ENCODE measurements at places on chromosomes 16 and 17. TPM values are rescaled to one million over a fixed set of nuclear protein-coding genes. Genes with fewer than 3 reads are reported as not detected.

Gene SULT1A1
- total RNA-seq, result 10.2 TPM

Gene ST6GALNAC2
- total RNA-seq, result 8.6 TPM

Gene CCDC78
- not detected for total RNA-seq

Gene MED1
- 18.3 TPM for total RNA-seq

Gene CD300LG
- 5.3 TPM for total RNA-seq

Gene KRTAP17-1
- total RNA-seq, result not detected

- DNase-seq, result no peak
Observed at GRCh38 chr17:4999430-5000093, 1.8 kb downstream of the KIF1C start.

- DNase-seq, result no peak
Observed at GRCh38 chr16:83648347-83648746, 159.4 kb upstream of the HSBP1 start.

DNA sequence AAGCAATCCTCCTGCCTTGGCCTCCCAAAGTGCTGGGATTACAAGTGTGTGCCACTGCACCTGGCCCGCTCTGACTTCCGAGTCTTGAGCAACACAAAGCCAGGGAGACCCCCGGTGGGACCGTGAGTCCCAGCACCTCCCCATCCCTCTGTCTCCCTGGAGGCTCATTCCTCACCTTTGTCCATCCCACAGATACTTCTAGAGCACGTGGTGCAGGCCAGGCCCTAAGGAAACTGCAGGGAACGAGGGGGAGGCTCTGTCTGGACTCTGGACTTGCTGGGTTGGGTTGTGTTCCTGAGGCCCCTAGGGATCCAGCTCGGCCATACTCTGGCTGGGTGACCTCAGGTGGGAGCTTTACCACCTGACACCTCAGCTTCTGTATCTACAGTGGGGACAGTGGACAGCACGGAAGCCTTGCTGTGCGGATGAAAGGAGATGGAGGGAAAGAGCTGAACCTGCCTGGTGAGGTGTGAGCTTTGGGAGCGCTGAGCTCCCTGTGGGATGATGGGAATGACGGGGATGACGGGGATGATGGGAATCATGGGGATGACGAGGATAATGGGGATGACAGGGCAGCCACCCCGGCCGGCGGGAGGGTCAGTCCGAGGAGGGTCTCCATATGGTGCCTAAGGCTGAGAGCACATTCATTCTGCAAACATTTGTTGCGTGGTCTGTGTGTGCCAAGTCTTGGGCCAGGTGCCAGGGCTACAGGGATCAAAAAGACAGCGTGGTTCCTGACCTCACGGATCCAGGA is 26.6 kb downstream of the C16orf74 start:
- no peak for DNase-seq

DNA sequence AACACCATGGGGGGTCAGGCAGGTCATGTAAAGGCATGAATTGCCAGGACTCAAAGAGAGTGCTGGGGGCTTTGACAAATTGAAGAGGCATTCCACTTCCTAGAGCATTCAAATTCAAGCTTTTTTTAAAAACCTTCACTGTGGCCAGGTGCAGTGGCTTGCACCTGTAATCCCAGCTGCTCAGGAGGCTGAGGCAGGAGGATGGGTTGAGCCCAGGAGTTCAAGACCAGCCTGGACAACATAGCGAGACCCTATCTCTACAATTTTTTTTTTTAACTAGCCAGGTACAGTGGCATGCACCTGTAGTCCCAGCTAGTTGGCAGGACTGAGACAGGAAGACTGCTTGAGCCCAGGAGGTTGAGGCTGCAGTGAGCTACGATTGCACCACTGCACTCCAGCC is 17.2 kb downstream of the ABCC12 start:
- no peak for DNase-seq

DNA sequence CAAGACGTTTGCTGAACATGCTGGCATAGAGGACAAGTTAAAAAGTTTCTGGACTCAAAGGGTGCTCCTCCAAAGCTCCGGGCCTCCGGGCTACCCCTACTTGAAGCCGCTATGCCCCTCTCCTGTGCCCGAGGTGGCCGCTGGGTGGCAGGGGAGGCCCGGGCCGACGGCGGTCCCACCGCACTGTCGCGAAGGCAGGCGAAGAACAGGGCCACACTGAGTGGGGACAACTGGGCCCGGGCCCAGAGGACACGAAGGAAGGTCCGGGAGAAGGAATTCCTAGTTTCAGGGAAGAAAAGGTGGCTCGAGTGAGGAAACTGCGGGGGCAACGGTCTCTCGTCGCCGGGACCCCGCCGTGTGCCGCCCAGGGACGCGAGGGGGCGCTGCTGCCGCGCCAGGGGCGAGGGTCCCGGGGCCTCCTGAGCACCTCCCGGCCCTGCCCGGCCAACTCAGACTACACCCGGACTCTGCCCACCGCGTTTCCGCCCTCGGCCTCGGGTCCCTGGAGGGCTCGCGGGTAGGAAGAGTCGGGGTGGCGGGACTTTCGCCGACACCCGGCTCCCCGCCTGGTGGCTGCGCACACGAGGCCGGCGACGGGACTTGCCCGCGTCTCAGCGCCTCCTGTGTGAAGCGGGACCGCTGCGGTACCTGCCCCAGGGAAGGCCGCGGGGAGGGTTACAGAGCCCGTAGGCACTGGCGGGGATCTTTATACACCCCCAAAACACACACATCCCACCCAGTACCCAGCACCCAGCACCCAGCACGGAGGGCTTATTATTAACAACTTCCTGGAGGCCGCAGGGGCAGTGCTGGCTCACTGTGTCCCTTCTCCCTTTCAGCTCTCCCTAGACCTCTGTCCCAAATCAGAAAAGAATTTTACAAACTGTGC is 772 bp upstream of the CHCT1 start:
- peak; percentile 81 for DNase-seq

GRCh38 chr17:2883544-2884213 is 87.4 kb downstream of the RAP1GAP2 start:
- no peak for DNase-seq

GRCh38 chr16:79288066-79288465 is 312.5 kb downstream of the MAF start:
- DNase-seq, result no peak

DNA sequence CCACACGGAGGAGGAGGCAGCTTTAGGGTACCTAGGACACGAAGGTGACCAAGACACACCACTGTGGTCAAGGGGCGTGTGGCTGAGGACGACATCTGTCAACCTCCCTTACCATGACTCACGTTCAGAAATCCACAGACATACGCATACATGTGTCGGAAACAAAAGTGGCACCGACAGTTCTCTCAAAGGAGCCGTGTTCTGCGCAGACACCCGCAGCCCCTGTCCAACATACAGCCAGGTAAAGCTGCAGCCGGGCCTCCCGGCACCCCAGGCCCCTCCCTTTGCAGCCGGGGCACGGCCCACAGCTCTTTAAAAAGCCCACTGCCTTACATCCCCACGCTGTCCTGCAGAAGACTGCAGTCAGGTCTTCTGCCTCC is 40.5 kb upstream of the KLHDC4 start:
- DNase-seq, result no peak

DNA sequence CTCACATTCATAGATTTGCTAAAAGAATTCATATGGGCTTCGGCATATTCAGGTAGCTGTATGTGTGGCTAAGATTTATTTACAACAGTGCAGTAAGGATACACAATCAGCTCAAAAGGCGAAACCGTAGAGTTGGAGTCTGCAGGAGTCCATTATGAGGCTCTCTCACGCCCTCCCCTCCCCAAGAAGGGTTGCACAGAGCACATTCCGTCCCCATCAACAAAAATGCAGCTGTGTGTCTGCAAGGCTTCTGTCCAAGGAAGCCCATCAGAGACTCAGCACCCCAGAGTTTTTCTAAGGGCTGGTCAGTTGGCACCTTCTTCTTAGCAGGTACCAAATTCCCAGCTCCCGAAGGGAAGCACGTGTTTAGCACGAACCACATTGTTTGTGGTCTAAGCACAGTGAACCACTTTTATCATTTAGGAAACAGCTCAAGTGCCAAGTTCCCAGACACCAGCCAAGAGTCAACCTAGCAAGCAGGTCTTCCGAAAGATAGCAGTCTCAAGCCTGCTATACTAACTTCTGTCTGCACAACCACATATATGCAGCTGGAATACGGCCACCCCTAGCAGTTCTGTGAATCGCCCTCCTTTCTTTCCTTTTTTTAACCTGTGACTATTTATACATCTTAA is 28.5 kb upstream of the MEAK7 start:
- no peak for DNase-seq

GRCh38 chr17:44416558-44417289 is 27.3 kb upstream of the ITGA2B start:
- DNase-seq, result no peak

GRCh38 chr17:69066482-69066881 is 5.8 kb upstream of the ABCA9 start:
- no peak for DNase-seq

- DNase-seq, result no peak
Observed at GRCh38 chr17:68184816-68185436, 62.9 kb upstream of the AMZ2 start.

GRCh38 chr17:75289832-75290337 is 652 bp upstream of the SLC25A19 start:
- DNase-seq, result peak; percentile 84

- DNase-seq, result no peak
Observed at GRCh38 chr16:84367297-84367680, 1.0 kb upstream of the ATP2C2 start.

- no peak for DNase-seq
Observed at GRCh38 chr16:69306031-69306430, 5.1 kb upstream of the VPS4A start.

GRCh38 chr17:40524243-40524965 is 23.0 kb upstream of the TNS4 start:
- DNase-seq, result no peak

GRCh38 chr16:17134586-17134985 is 336.2 kb downstream of the XYLT1 start:
- DNase-seq, result no peak

DNA sequence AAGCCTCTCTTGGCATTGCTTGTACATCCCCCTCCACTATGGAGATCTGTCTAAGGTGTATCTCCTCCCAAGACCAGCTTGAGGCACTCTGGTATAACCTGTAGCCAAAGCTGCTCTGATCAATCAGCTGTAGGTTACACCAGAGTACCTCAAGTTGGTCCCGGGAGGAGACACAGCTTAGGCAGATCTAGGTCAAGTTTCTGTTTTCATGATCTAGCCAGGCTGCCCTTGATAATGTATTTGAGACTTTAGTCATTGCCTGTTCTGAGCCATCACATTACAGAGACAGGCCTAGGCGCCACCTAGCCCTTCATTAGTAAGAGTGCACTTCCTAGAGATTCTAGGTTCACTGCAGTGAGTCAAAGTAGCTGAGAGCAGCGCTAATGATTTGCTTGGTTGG is 31.4 kb downstream of the ASGR1 start:
- no peak for DNase-seq

DNA sequence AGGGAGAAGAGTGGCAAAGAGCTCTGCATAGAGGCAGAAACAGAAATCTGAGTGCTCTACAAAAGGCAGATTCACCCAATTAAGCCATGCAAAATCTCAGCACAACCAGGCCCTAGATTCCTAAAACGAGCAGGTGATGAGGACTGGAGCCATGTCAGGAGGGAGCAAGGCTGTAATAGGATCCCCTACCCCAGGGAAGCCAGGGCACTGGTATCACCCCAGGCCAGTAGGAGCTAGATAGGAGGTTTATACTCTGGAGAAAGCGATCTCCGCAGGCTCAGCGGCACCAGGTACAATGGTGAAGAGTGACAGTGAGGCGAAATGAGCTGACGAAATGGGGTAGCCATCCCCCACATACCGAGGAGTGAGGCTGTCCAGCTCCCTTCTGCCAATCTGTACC is 171.5 kb downstream of the PARN start:
- no peak for DNase-seq

- DNase-seq, result peak; percentile 53
Observed at GRCh38 chr16:85418978-85419491, 194.1 kb upstream of the GSE1 start.

DNA sequence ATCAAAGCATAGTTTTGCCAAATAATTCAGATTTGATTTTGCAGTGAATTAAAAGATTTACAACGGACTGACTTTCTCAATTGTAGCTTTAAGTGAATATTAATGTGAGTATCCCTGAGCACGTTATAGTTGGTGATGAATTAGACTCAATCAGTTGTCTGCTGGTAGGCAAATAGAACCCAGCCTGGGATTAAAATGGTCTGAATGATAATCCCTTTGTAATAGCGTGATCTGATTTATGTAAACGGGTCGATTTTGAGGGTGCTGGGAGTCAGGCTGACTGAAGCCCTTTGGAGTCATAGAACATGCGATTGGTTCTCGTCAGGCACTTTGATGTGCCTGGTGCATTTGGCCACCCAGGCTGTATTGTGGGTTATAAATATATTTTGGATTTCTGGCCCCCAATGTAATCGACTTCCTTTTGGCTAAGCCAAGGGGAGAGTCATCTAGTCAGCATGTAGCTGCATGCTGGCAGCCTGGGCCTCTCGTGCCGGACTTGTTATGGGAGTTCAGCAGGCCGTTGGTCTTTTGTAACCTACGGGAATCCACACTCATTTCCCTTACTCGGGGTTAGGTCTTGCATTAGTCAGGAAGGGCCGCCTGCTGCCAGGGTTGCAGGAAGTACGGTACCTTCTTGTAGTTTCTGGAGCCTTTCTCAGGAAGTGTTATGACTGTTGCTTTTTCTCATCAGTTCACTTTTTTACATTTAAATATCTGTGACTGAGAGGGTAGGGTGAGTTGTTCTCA is 5.4 kb downstream of the PGS1 start:
- peak; percentile 93 for DNase-seq

DNA sequence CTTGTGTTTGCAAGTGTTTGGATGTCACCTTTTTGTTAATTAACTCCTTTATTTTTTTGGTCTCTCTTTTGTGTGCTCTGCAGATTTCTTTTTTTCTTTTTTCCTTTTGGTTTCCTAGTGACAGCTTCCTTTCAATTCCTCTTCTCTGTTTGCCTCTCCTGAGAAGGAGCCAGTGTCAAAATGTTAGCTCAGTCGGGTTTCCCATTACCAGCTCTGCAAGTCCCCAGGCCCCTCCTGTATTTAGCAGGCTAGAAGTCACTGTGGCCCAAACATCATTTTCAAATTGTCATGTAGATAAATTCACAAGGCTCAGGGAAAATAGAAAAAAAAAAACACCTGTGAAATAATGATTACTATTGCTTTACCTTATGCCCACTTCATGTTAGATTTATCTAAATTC is 1621.6 kb downstream of the CDH8 start:
- no peak for DNase-seq

GRCh38 chr17:78899361-78900260 is 3.4 kb downstream of the CEP295NL start:
- no peak for DNase-seq
